ENCODE measurements at places on chromosomes 5 and 9.
A peak's percentile ranks its signal among the peaks of the same experiment; 100 is the strongest.

DNA sequence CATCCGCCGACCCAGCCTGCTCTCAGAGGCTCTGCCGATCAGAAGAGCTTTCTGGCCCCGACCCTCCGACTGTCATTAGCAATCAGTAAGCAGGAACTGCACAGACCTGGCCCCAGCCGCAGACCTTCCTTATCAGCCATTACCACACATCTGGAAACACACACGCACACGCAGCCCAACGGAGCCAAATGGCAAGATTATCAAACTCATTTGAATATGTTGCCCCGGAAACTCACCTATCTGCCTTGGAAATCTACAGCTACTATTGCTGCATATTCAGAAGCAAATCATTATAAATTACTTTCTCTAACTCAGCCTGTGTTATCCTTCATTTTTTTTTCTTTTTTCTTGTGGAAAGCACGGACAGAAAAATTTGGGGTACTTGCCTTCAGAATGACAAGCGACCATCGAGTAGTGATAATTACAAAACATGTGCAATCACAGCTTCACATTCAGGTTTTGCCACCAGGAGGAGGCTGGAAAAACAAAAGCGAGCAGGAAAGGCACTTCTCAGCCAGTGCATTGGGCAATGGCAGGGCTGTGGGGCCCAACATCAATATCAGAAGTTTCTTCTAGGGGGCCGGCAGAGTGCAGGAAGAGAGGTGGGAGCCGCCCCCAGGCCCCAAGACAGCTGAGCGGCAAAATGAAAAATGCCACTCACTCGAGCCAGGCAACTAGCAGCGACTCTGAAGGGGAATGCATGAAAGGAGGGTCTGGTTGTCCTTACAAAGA is 122.3 kb downstream of the VAV2 start:
- no peak for DNase-seq

DNA sequence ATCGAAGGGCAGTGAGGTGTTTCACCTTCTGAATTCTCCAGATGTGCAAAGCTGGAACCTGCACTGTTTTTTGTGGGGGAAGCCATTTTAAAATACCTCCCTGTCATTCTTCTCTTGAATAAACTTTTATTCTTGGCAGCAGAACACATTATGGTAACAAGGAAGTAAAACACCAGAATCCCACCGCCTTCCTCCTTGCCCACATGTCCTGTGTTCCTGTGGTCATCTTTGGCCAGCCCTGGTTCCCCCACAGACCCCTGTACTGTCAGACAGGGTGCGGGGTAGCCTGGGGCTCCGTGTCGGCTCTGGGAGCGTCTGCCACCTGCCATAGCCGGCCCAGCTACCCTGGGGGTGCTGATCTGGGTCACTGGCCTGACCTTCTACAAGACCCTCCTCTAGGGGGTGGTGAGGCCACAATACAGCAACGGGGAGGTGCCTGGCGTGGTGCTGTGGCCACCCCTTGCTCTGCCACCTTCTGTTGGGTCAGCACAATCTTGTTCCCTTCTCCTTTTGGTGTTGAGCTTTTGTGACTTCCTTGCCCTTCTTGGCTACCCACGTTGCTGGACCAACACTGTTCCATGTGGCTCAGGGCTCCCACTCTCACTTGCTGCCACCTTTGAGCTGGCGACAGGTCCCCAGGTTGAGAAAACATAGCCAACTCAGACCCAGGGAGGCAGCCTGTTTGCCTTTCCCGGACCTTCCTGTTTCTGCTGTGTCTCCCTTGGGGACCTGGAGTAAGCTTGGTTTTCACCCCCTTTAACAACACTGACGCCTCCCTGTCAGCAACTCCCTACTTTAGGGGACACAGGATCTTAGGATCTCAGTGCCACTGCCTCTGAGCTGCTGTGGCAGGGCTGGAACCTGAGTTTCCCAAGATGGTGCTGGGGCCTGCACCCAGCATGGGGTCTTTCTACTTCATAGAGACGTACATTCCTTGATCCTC is 4.8 kb downstream of the WNK2 start:
- DNase-seq, result no peak

DNA sequence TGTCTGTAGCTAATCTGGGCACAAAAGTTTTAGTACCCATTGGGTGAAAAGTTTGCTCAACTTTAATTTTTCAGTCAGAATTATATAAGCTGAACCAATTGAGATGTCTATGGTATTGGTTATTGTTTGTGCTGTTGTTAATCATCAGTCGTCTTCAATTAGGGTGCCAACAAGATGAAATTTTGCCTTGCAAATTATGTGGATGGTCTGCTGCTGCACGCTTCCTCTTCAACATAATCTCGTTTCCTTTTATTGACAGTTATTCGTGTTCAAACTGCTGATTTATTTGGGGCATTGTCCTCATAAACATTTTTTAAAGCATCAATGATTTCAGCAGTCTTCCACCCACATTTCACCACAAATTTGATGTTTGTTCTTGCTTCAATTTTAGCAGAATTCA is 194.0 kb downstream of the HTR1A start:
- no peak for DNase-seq

- DNase-seq, result peak; percentile 23
These were observed 11.9 kb downstream of the GRIN1 start for GRCh38 chr9:137150617-137151457.

DNA sequence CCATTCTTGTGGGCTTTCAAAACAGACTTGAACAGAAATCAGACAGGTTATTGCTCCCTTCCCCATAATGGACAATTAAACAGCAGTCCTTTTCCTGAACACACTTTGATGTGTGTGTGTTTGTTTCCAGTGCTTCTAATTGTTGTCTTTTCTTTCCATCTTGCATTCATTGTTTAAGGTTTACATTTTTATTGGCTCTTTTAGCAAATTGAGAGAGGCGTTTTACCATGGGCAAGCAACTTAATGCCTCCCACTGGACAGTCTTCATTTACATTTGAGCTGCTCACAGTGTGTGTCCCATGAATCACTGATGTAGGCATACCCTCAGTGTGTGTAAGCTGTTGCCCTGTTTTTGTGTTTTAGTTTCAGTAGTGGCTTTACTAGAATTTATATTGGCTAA is 25.0 kb downstream of the WDR36 start:
- DNase-seq, result no peak

DNA sequence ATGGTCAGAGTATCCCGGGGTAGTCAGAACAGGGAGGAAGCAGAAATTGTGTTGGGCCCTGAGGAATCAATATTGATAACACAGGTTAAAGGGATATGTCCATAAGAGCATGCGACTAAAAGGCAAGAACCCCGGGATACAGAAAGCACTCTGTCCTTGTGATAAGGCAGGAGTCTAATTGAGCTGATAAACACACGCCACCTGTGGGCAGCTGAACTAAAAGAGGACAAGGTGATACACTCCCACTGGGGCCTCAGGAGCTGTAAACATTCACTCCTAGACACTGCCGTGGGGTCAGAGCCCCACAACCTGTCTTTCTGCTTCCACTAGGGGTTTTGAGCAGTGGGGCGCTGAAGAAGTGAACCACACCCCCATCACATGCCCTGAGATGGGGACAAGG is 144.7 kb upstream of the MPDZ start:
- DNase-seq, result no peak

DNA sequence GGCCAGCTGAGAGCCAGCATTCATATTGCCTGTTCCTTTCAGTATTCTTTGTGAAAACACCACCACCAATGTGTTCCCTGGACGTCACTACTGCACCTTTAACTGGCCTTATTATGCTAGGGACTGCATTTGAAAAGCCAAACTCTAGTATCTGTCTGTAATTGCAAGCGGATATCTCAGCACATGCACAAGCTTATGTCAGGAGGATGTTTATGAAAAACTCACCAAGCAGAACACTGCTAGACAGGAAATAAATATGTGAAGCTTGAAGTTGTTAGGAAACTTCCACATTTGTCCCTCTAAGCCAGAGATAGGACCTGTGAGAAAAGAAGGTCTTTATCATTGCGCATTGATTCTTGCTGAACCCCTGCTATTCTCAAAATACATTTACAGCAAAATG is 135.4 kb upstream of the CCDC152 start:
- DNase-seq, result no peak

DNA sequence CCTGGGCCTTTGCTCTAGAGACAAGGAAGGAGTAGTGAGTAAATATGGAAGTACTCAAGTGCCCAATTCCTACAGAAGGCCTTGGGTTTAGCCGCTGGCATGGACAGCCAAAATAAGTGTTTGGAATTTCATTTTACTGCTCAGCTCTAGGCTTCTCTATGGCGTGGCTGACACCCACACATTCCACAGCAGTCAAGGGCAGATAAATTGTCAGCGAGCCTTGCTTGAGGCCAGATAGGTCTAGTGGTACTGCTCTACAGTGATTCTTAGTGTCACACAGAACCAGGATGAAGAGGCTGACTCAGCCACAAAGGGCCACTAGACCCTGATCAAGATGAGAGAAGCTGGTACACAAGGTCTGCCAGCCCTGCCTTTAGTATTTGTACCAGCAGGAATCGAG is 111.0 kb upstream of the NFIB start:
- DNase-seq, result no peak

DNA sequence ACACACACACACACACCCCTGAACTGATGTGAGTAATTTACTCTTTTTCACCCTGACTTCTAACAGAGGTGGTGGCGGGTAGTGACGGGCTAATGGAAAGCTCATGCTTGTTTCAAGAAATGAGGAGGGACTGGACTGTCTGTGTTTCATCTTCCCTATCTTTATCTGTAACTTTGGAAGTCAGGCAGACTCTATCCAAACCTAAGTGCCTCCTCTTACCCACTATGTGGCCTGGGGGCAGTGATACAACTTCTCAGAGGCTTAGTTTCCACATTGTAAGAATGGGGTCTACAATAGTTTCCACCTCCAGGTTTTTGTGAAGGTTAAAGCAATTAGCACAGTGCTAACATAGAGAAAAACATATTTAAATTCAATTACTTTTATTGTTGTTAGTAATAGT is 5.9 kb upstream of the TRPM3 start:
- DNase-seq, result no peak

Measured in effector CD8-positive, alpha-beta T cell (primary cell).